Mucosa of gallbladder (tissue), 1 donor: ENCODE measurements at places on chromosomes 3 and 15.
A peak's percentile ranks its signal among the peaks of the same experiment; 100 is the strongest.

- no peak for DNase-seq
These were observed 5.1 kb downstream of the LINGO1 start for GRCh38 chr15:77627581-77627980.

DNA sequence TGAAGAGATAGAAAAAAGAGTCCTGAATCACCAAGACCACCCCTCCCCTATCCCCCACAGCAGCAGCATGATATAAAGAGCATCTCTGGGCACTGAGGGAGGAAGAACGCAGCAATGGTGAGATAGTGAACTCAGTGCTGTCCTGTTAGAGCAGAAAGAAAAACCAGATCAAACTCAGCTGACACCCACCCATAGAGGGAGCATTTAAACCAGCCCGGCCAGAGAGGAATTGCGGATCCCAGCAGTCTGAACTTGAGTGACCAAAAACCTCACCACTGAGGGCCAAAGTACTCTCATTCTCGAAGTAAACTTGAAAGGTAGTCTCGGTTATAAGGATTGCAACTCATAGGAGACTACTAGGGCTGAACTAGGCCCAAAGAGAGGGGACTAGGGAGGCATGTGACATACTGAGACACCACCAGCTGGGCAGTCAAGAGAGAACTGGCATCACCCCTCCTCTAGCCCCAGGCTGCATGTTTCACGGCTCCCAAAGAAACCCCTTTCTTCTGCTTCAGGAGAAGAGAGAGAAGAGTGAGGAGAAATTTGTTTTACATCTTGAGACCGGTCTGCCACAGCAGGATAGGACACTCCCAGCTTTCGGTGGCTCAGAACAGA is 39.2 kb upstream of the TGFBR2 start:
- no peak for DNase-seq

- peak; percentile 32 for DNase-seq
These were observed 1.2 kb downstream of the SHISA5 start for GRCh38 chr3:48502728-48503168.

DNA sequence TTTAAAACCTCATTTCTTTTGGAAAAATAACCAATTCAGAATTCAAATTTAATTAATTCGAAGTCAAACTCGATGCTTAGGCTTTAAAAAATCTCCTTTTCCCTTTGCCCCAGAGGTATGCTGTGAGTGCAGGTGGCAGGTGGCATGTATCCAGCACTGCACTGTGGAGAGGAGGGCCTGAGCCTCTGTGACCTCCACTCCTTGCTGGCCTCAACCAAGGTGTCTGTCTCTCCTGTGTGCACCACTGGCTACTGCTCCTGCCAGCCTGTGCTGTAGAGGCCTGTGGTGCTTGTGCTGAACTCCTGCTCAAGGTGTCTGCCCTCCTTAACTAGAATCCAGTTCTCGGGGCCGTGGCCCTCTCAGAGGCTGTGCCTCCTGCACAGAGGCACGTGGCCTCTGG is 56.2 kb upstream of the NEDD4 start:
- no peak for DNase-seq

GRCh38 chr15:52134502-52135144 is 22.0 kb upstream of the BCL2L10 start:
- DNase-seq, result peak; percentile 94

DNA sequence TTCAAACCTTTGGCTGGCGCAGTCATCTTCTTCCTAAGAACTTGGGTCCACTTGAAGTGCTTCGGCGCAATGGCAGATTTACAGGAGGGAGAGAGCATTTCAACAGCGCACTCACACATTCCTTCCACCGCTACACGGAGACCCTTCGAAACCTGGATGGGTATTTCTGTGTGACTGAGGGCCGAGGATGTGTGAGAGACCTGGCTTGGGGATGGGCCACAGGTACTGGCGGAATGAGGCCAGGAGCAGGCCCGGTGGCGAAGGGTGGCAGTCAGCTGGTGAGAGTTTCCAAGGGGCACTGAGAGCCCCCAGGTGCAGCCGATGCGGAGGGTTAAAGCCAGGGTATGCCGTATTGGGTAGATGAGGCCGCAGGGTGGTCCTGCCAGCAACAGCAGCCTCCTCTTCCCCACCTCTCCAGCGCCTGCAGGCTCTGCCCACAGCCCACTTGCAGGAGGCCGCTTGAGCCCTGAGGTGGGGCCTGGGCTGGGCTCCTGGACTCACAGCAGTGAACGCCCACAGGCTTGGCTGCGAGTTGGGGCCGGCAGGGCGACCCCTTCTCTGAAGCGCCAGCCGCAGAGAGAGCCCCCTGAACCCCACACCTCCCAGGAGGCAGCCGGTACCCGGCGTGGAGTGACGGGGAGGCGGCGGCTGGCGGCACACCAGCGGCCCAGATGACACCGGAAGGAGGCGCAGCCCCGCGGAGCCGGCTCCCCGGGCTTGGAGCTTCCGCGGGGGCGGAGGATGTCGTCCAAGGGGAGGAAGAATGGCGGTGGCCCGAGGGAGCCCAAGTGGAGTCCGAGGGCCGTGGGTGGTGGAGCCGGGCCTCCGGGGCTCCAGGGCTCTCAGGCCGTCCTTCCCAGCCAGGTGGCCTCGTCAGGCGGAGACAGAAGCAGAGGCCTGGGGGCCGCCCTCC is 166.5 kb downstream of the NSMCE3 start:
- no peak for DNase-seq

GRCh38 chr15:63491116-63491827 is 13.1 kb upstream of the USP3 start:
- DNase-seq, result no peak
